H1 (cell line): ENCODE measurements at places on chromosomes 2 and 18. TPM values are rescaled to one million over a fixed set of nuclear protein-coding genes. Genes with fewer than 3 reads are reported as not detected.

- no peak for DNase-seq
Observed at GRCh38 chr2:221571025-221571550, 1.0 kb downstream of the EPHA4 start.

The SERTAD2 gene
- 2.9 and 3.5 TPM in 2 replicates for polyA plus RNA-seq

- no peak for DNase-seq
Observed at GRCh38 chr2:89823556-89823955, 1132.1 kb downstream of the RPIA start.

The RBBP8 gene
- polyA plus RNA-seq: 8.9 and 16.1 TPM in 2 replicates

GRCh38 chr2:132668189-132668823, 1.7 kb downstream of the LYPD1 start:
- DNase-seq: no peak

GRCh38 chr2:224611938-224612337, 26.8 kb upstream of the CUL3 start:
- DNase-seq: no peak

The PAIP2B gene
- 5.7 and 8.4 TPM in 2 replicates for polyA plus RNA-seq

GRCh38 chr18:22283116-22283395, 113.7 kb downstream of the GATA6 start:
- DNase-seq: no peak

GRCh38 chr2:226087505-226088365, 688.2 kb downstream of the NYAP2 start:
- no peak for DNase-seq

GRCh38 chr2:59935005-59935404, 618.4 kb downstream of the BCL11A start:
- DNase-seq: no peak
